Neural progenitor cell (in vitro differentiated cells): ENCODE measurements at places on chromosomes 16 and 17. TPM values are rescaled to one million over a fixed set of nuclear protein-coding genes. Genes with fewer than 3 reads are reported as not detected.

GRCh38 chr17:36824678-36825101 lies 112.6 kb upstream of the LHX1 start:
- DNase-seq = no peak

GRCh38 chr17:72163474-72163873 lies 42.7 kb downstream of the SOX9 start:
- no peak for DNase-seq

DNA sequence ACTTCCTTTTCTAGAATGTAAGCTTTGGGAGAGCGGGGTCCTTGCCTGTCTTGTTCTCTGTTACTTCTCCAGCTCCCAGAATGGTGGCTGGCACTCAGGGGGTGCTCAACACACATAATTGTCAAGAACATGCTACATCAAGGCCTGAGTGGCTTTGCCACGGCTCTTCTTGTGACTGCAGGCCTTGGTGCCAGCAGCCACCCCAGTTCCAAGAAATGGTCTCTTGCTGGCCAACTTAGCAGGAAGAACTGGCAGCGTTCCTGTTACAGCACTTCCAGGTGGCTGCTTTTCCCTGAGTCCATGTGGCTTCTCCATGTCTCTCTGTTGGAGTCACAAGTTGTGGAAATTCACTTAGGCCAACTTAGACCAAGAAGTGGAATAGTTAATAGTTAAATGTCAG lies 36.1 kb downstream of the PRKCB start:
- DNase-seq = no peak

DNA sequence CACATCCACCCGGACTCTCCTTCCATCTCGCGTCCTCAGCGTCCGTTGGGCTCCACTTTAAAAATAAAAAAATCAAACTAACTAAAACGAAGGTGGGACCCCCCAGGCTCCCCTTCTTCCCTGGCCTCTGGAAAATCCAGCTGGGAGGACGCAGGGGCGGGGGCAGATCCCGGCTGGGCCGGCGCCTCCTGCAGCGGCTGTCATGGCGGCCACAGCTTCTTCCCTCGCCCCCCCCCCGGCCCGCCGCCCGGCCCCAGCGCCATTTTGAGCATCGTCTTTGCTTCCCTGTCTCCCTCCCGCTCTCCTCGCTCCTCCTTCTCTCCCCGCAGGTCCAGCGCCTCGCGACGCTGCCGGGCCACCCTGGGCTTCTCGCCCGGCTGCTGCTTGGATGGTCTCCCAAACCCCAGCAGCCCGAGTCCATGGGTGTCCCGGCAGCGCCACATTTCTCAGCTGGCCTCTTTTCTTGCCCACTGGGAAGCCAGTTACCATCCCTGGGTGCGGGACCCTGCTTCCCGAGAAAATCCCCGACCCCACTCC lies 3.3 kb downstream of the HOXB2 start:
- DNase-seq = peak; percentile 53

DNA sequence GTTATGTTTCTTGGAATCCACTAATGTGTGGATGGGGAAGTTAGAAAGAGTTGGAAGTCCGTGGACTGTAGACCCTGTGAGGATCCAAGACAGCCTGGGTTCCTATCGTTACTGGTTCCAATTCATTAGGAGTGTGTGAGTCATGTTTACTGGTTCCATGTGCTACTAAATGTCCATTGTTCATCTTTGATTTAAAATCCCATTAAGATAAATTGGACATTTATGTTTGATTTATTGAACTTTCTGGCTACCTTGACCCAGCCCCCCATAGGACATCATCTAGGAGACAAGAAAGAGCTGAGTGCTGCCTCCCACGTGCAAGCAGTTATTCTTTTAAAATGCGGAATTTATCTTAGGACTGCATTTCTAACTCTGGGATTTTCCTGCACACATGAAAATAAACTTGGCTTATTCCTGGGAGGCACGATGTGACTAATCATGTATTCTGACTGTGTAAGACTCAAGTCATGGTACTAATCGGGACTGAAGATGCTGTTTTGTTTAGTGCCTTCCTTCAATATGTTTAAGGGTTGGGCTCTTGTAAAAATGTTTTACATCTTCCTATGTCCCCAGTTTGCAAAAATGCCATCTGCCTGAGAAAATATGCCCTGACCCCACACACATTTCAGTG lies 53.4 kb downstream of the RGS9 start:
- no peak for DNase-seq

- no peak for DNase-seq
Observed at GRCh38 chr16:74652249-74652648, 14.4 kb downstream of the RFWD3 start.

DNA sequence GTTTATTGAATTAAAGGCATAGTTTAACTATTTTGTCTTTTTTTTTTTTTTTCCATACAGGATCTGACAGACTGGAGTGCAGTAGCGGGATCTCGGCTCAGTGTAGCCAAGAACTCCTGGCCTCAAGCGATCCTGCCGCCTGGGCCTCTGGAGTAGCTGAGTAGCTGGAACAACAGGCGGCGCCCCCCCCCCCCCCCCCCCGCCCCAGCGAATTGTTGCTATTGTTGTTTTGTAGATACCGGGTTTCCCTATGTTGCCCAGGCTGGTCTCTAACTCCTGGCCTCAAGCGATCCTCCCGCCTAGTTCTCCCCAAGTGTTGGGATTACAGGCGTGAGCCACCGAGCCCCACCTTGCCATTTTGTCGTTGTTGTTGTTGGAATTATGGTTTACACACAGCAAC lies 1.3 kb upstream of the CENPV start:
- DNase-seq = no peak

Gene KRTAP4-3
- not detected in 2 replicates for total RNA-seq

Gene PYY
- total RNA-seq = 0.40 TPM in 1 of 2 replicates, not detected in the other
